Mammary microvascular endothelial cell (primary cell): ENCODE measurements at places on chromosomes 16 and 17. TPM values are rescaled to one million over a fixed set of nuclear protein-coding genes. Genes with fewer than 3 reads are reported as not detected.

SGF29 gene
- 9.5 and 11.6 TPM in 2 replicates for total RNA-seq

CCDC154 gene
- total RNA-seq: 0.05 TPM in 1 of 2 replicates, not detected in the other

NFATC3 gene
- total RNA-seq: 21.0 and 22.1 TPM in 2 replicates

NME4 gene
- total RNA-seq: 125 and 136 TPM in 2 replicates

HSBP1 gene
- total RNA-seq: 15.1 and 17.1 TPM in 2 replicates

CD300LB gene
- not detected in 2 replicates for total RNA-seq

SLC25A19 gene
- 16.3 and 19.8 TPM in 2 replicates for total RNA-seq

C17orf50 gene
- not detected in 2 replicates for total RNA-seq

GFOD2 gene
- total RNA-seq: 19.6 TPM in 2 replicates

NPB gene
- 0.54 and 1.3 TPM in 2 replicates for total RNA-seq

C16orf92 gene
- not detected in 2 replicates for total RNA-seq

ZFPM1 gene
- 0.93 and 1.3 TPM in 2 replicates for total RNA-seq

CES1 gene
- total RNA-seq: not detected in 2 replicates

KRT12 gene
- not detected in 2 replicates for total RNA-seq

CDH15 gene
- total RNA-seq: not detected in 2 replicates

KRTAP16-1 gene
- total RNA-seq: not detected in 2 replicates

GPR179 gene
- not detected in 2 replicates for total RNA-seq

TPPP3 gene
- total RNA-seq: 0.20 TPM in 1 of 2 replicates, not detected in the other

MYH1 gene
- total RNA-seq: not detected in 2 replicates

HSPB9 gene
- total RNA-seq: not detected in 2 replicates

GAST gene
- total RNA-seq: not detected in 2 replicates

TMEM186 gene
- total RNA-seq: 4.4 and 6.0 TPM in 2 replicates

HOXB4 gene
- total RNA-seq: 6.7 and 6.9 TPM in 2 replicates

GNG13 gene
- total RNA-seq: not detected in 2 replicates

ZP2 gene
- total RNA-seq: not detected in 2 replicates

GRAP gene
- 47.5 and 52.1 TPM in 2 replicates for total RNA-seq
